ENCODE measurements at places on chromosomes 7 and 10.

DNA sequence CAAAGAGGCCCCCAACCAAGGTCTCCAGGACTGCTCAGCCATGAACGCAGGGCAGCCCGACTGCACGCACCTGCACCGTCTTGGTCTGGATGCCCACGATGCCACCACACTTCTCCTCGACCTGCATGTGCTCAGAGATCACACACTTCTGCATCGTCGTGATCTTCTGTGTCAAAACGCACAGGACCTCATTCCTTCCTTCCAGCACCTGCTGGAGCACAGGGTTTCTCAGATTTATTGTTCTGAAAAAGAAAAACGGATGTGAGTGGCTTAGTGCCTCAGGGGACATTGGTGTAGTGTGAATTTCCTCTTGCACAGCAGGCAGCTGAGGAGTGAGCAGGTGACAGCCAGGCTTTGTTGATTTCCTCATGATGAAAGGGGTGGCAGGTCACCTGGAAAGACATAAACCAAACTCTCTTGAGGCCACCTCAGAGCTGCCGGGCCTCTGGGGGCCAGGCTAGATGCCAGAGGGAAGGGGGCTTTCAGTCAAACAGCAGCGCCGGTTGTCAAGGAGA lies 38.2 kb downstream of the GSDME start:
- no peak for DNase-seq

- no peak for DNase-seq
Measured at GRCh38 chr10:108574233-108574632, 1349.1 kb downstream of the XPNPEP1 start.

DNA sequence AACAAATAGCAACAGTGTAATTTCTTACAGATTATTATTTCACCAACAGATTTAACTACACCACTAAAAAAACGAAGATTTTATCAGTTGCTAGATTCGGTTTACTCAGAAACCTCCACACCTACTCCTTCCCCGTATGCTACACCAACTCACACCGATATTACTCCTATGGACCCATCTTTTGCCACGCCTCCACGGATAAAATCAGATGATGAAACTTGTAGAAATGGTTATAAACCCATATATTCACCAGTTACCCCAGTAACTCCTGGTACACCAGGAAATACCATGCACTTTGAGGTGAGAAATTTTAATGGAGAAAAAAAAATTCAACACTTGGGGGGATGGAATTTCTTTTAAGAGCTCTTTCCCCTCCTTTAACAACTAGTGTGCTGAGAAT lies 92.5 kb downstream of the KMT2E start:
- DNase-seq: no peak

DNA sequence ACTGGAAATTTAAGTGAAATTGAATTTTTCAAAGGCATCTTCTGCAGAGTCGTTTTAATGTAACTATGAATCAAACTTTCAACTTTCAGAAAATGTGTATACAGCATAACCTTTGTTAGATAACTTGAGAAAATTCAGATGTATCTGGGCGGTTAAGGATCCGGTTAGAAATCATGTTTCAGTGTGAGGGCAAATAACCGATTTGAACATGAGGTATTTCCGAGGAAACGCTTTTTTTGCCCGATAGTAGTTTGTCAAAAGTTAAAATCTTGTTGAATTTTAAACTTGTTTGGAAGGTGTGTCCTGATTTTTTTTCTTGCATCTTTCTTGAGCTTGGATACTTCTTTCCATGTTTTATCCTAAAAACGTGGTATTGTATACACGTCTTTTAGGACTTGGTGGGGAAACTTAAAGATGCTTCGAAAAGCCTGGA lies 1.3 kb upstream of the BMI1 start:
- DNase-seq: no peak

DNA sequence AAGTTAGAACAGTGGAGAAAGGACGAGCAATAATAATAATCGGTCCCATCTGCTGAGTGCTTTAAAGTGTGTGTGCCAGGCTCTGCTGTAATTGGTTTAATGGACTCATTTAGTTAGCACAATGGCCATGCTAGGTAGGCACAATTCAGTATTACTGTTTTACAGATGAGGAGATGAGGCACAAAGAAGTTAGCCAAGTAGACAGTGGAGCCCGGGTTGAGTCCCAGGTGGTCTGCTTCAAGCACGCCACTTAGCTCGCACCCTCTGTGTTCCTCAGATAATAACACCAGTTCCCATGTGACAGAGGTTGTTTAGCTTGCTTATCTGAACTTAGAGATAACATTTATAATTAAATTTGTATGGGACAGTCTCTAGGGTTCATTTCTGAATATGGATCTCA lies 101.6 kb upstream of the GJD4 start:
- DNase-seq: no peak

DNA sequence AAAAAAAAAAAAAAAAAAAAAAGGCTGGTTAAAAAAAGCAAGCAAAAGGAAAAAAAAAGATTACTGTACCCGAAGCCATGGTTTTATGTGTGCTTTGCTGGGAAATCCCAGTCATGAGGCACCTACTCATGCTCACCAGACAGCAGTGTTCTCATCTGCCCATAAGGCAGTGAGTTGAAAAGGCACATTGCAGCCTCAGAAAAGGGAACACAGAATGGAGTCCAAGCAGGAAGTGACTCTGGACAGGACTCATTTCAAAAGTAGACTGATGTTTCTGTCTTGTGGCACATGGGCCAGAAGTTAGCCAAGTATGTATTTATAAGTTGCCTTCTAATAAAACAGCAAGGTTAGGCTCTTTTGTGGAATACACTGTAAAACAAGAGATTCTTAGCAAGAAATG lies 40.2 kb downstream of the PDSS1 start:
- DNase-seq: peak; percentile 14

DNA sequence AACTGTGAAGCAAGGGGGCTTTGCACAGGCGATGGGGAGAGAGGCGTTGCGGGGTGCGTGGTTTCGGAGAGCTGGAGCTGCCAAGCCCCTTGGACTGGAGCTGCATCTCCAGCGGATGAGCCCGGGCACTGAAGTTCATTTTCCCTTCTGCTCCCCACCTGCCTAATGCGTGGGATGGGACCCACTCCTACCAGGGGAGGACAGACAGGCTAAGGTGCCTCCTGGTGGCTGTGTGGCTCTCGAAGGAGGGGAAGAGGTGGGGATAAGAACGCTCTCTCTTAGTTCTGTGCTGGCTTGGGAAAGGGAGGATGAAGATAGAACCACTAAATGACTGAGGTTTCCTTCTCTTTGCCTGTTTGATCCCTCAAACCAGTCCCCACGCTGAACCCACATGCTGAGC lies 177.6 kb upstream of the PITRM1 start:
- DNase-seq: no peak

GRCh38 chr7:82472966-82473365 lies 29.4 kb upstream of the CACNA2D1 start:
- DNase-seq: no peak

- no peak for DNase-seq
Measured at GRCh38 chr10:24947304-24948097, 4.9 kb downstream of the PRTFDC1 start.

DNA sequence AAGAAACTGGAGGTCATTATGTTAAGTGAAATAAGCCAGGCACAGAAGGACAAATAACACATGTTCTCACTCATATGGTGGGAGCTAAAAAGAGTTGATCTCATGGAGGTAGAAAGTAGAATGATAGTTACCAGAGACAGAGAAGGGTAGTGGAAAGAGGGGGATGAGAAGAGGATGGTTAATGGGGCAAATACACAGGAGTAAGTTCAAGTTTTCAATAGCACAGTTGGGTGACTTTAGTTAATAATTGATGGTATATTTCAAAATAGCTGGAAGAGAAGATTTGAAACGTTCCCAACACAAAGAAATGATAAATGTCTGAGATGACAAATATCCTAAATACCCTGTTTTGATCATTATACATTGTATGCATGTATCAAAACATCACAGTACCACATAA lies 261.8 kb downstream of the THSD7A start:
- DNase-seq: no peak

DNA sequence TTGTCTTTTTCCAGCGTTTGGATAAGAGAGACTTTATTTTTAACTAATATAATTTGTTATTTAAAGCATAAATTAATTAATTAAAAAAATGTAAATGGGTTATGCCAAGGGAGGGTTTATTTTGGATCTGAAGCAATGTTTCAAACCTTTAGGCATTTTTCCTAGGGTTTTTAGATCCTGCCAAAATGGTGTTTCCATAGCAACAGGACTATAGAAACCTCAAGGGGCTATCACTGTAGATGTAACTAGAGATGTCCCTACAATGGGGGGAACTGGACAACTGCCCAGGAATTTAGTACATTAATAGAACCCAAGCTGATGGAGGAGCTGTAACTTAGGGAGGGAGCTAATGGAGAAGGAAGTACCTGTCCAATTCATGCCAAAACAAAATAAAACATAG lies 57.3 kb downstream of the SLC39A12 start:
- no peak for DNase-seq

- DNase-seq: no peak
Measured at GRCh38 chr10:79454259-79454658, 8.8 kb upstream of the ZCCHC24 start.

DNA sequence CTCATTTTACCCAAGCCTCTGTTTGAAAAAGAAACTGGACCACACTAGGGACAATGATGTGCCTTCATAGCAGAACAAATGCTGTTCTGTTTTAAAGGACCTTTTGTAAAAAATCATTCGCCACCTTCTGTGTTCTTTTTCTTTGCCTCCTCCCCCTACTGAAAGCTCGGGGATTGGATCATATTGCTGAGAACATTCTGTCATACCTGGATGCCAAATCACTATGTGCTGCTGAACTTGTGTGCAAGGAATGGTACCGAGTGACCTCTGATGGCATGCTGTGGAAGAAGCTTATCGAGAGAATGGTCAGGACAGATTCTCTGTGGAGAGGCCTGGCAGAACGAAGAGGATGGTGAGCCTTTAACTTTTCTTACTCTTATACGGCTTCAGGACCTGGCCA lies 62.2 kb downstream of the POLL start:
- DNase-seq: no peak

DNA sequence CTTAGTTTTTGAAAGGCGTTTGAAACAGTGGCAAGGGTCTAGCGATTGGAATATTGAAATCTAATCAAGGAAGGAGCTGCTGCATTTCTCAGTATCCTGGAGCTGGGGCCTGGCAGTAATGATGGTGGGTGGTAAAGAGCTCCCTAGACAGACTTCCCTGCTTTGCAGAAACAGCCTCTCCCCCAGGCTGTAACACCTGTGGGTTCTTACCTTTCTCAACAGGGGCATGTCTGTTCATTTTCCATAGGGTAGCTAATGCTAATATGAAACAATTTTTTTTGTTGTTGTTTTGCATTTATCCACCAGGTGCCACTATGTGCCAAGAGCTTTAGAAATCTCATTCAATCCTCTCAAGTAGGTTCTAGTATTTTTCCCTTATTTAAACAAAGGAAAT lies 345.5 kb downstream of the REEP3 start:
- no peak for DNase-seq

DNA sequence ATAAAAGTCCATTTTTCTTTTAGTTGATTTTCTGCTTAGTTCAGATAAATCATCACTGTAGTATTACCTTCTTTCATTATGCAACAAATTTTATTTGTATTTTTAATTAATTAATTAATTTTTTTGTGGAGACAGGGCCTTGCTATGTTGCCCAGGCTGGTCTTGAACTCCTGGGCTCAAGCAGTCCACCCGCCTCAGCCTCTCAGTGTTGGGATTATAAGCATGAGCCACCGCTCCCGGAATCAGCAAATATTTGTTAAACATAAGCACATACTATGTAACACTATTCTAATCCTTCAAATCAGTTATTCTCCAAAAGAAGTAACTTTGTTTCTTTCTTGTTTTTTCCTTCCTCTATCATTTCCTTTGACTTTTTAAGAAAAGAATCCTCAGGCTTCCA lies 584.8 kb upstream of the ANKRD30A start:
- DNase-seq: no peak

- DNase-seq: no peak
Measured at GRCh38 chr10:71222601-71223346, 10.4 kb downstream of the UNC5B start.

GRCh38 chr10:93475871-93476270 lies 6.3 kb downstream of the MYOF start:
- DNase-seq: no peak

DNA sequence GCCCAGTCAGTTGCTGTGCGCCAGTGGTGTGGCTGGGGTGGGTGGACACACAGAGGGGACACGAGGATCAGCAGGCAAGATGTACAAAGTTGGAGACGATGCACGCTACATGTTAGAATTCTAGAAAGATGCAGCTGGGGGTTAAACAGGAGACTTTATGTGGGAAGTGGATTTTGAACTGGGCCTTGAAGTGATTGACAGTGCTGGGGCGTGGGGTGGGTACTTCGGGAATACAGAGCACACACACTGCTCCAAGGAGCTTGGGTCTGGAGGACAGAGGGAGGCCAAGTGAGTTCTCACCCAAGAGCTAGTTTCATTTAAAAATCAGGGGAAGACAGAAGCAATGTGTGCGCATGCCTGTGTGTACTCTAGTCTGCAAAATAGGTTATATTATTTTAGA lies 87.1 kb downstream of the CREM start:
- no peak for DNase-seq

GRCh38 chr10:11535346-11535959 lies 76.0 kb downstream of the USP6NL start:
- no peak for DNase-seq

DNA sequence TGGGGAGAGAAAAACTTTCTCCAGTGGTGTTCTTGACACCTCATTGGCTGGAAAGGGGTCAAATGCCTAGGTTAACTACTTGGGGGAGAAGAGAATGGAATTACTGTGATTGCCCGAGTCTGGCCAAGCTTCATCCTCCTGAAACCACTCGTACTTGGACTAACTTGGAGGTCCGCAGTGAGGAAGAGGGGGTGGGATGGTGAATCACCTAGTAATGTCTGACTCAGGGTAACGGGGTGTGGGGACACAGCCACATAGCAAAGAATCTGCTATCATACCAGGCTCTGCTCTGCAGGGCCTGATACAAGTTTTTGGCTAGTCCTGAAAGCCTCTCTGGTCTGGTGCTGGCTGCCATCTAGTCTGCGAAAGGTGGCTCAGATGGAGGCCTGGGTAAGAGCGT lies 190.9 kb downstream of the RPS24 start:
- DNase-seq: no peak
